ENCODE measurements at places on chromosomes 7 and 10.

DNA sequence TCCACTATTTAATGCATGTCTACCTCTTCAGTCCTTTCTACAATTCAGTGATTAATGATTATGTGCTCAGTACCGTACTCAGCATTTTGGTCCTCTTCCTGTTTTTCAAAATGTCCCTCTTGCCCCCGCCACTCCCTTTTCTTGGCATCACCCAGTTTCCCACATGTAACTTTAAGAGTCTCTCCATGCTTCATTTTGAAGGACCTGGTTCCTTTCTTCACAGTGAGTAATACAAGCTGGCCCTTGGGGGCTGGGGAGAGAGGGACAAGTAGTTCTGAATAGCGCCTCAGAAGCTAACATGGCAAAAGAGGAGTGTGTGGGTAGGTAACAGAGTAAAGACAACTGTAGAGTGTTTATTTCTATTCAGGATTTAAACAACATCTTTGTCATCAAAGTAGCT lies 34.6 kb upstream of the SLIT1 start:
- DNase-seq = no peak

- no peak for DNase-seq
Measured at GRCh38 chr10:114483575-114483974, 79.3 kb upstream of the AFAP1L2 start.

- no peak for DNase-seq
Measured at GRCh38 chr10:111811517-111811916, 372.0 kb downstream of the GPAM start.

DNA sequence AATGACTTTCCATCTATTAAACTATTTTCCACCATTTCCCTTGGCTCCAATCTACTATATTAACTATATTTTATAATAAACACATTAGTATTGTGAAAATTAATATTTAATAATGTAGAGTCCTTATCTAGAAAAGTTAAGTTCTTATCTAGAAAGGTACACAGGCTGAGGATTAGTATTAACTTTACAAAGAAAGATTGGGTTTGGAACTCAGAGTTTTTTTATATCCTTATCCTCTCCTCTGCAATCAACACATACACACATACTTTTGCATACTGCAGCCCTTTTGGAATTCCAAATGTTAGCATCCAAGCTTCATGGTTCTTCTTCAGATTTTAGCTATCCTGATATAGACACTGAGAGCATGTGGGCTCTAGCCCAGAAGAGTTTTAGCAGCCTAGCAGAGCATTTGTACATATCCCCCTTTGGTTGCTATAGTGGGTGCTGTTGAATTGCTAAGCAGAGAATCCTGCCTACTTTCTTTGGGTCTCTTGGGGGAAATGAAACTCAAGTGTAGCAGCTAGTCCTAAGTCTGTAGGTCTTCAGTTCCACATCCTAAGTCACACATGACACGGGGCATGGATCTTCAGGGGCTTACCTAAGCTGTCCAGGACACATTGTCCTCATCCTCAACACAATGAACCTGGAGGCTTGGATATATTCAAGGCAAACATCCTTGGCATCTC lies 874.6 kb downstream of the LRMDA start:
- DNase-seq = no peak

GRCh38 chr10:103649654-103650423 lies 156.3 kb downstream of the NEURL1 start:
- no peak for DNase-seq

DNA sequence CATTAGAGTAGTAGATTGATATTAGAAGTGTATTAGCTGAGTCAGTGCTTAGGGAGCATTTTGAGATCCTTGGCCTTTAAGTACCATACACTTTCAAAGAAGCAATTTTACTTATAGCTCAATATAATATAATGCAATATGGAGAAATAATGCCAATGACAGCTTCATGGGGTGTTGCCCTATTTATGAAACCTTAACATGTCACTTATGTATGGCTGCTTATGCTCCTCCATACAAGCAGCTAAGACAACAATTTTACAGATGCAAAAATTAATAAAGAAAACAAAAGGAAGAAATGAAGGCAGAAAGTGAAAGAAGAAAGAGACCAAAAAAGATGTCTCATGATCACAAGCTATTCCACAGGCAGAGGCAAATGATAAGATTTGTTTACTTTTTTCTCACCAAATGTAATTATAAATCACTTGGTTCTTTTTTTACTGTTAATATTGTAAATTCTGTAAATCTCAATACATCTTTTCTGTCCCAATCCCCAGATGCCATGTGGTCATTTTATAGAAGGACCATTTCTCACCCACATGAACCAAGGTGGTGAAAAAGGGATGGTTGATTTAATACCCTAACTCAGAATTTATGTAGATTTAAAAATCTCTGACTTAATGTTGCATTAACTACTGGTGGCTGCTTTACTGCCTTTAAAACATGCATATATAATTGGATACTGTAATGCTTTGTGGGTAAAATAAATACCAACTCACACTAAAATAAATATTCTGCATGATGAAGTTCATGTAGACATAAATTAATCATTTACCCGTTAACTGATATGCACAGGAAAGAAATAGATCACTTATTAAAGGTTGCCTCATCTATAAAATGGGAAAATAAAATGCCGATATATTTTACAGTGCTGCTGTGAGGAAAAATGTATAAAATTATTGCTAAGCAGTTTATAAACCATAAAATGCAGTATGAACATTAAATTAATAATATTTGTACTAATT lies 33.5 kb upstream of the RHOBTB1 start:
- no peak for DNase-seq

All from activated CD8-positive, alpha-beta memory T cell treated with anti-CD3 and anti-CD28 coated beads for 1 hour (primary cell).